ENCODE measurements at places on chromosomes 1 and 21.
A peak's percentile ranks its signal among the peaks of the same experiment; 100 is the strongest.

GRCh38 chr1:168613038-168613451 lies 36.6 kb downstream of the XCL1 start:
- DNase-seq, result no peak

DNA sequence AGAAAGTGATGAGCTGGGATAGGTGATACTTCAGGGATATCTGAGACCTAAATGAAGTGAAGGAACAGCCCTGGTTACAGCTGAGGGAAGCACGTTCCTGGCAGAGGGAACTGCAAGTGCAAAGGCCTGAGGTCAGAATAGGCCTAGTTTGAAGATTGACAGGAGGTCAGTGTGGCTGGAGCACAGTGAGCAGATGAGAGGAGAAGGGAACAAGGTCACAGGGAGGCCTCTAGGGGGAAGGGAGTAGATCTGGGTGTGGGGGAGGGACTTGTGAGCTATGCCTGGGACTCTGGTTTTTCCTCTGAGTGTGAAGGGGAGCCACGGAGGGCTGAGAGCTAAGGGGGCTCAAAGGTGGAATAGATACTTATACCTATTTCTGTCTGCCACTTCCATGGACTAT lies 736.4 kb downstream of the MATN1 start:
- no peak for DNase-seq

DNA sequence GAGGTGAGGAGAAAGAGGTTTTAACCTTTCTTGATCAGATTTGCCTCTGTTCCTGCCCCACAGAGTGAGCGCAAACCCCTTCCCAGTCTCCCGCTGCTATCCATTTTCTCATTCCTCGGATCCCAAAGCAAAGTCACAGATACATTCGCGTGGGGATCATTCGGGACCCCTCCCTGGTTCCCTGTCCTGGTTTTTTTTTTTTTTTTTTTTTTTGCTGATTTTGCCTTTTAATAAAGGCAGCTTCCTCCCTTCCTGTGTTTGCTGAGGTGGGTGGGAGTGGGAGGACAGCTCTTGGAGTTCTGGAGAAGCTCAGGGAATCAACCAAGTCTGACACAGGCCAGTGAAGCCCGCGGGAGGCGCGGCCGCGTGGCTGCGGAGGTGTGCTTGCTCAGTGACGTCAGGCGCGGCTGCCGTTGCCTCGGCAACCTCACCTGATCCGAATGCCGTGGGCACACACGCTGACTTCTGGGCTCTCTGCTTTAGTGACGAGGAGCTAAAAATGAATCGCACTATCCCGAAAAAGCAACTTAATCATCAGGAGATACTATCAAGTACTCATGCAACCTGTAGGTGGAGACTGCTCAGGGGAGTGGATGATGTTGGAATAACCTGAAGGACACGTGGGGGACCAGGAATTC lies 106.4 kb downstream of the TBX19 start:
- DNase-seq, result peak; percentile 58

DNA sequence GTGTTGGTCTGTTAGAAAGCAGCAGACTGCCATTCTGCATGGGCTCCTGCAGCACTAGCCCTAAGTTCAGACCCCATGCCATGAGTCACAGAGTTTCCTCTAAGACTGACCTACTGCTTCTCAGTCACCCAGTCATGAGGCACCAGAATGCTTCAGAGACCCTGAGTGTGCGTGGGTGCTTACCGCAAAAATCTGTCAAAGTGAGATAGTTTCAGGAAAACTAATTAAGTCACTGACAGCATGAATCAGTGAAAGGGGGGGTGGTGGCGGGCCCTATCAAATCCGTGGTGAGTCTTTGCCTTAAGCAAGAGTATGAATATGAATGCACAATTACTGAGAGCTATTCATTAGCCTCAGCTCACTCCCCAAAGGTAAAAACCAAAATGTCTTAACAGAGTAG lies 98.1 kb downstream of the KCTD3 start:
- DNase-seq, result no peak

DNA sequence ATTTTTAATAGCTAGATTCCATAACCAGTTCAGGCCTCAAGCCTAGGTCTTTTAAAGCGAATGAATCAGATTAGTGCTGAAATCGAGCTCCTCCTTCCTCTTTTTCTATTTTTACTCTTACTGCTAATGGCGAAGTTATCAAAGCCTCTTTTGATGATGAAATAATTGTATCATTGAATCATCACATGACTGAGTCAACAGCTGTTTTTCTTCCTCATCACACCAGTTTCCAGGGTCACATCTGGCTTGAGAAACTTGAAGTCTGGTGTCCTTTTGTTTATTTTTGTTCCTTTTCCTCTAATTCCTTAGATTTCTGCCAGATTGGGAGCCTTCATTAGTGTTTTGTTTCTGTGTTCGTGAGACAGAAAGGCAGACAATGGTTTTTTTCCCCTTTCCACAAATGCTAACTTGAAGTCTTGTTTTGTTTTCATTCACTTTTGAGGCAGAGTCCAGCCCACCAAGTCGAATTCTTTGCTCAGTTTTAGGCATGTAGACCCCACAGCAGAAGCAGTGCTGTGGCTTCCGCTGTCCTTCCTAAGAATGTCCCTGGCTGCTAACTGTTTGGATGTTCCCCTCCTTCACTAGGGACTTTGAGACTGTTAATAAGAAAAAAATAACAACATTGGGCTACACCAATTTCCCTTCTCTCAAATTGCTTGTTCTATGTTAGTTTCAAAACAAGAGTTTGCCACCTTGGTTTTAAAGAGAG lies 51.9 kb upstream of the FMOD start:
- no peak for DNase-seq

- no peak for DNase-seq
Observed at GRCh38 chr1:176656257-176656995, 193.5 kb downstream of the PAPPA2 start.

GRCh38 chr1:182293119-182293589 lies 98.4 kb downstream of the GLUL start:
- no peak for DNase-seq

GRCh38 chr1:218702775-218703174 lies 357.6 kb downstream of the TGFB2 start:
- DNase-seq, result no peak

DNA sequence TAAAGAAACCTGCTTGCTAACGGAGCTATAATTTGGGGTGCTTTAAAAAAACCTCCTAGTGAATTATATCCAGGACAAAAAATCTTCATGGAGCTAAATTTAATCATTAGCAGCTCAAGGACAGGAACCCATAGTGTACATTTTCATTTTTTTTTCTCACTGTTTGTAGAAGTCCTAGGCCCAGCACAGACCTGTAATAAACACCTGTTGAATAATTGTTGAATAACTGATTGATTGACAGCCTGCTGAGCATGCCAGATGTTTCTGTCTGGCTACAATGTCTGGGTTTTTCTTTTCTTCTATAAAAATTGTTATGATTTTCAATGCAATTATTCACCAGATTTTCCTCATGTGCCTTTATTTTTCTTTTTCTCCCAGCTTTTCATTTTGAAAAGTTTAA lies 10.9 kb upstream of the GALNT2 start:
- no peak for DNase-seq

- DNase-seq, result peak; percentile 61
Observed at GRCh38 chr1:235999259-235999925, 65.5 kb downstream of the NID1 start.

GRCh38 chr1:153058154-153058553 lies 842 bp upstream of the SPRR2A start:
- no peak for DNase-seq

DNA sequence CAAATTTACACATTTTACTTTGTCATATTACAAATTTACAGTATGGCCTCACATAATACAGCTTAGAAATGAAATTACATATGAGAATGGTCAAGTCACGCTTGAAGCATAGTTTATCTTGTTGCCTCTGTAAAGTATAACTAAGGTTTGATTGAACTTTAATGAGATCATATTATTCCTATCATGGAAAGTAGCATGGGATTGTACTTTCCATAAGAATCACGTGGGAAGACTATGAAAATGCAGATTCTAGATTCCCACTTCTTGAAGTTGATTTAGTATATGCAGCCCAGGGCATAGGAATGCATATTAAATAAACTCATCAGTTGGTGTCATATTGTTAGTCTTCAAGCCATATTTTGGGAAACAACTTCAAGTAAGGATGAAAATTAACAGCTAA lies 342.8 kb downstream of the NCAM2 start:
- DNase-seq, result no peak

GRCh38 chr1:226663327-226663704 lies 75.8 kb downstream of the ITPKB start:
- no peak for DNase-seq

DNA sequence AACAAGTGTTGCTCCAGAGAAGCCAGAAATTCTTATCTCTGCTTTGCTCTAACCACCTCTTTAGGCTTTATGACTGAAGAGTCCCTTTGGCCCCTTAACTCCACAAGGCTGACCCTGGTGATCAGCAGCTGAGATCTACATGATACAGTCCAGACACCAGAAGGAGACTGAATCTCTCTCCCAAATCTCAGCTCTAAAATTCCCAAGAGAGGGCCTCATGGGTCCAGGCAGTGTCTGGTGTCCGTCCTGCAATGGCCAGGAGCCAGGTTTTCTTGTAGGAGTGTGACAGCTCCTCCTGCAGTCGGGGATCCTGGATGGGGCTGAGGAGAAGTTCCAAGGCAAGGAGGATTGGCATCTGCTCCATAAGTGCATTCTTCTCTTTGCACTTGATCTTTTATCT lies 35.3 kb downstream of the L1TD1 start:
- no peak for DNase-seq

GRCh38 chr1:227305894-227306626 lies 12.2 kb downstream of the CDC42BPA start:
- DNase-seq, result no peak

GRCh38 chr1:96863449-96863848 lies 141.9 kb downstream of the PTBP2 start:
- DNase-seq, result no peak

- no peak for DNase-seq
Observed at GRCh38 chr1:177976596-177976995, 6.7 kb upstream of the SEC16B start.

- DNase-seq, result no peak
Observed at GRCh38 chr1:83017276-83017675, 981.7 kb downstream of the TTLL7 start.

DNA sequence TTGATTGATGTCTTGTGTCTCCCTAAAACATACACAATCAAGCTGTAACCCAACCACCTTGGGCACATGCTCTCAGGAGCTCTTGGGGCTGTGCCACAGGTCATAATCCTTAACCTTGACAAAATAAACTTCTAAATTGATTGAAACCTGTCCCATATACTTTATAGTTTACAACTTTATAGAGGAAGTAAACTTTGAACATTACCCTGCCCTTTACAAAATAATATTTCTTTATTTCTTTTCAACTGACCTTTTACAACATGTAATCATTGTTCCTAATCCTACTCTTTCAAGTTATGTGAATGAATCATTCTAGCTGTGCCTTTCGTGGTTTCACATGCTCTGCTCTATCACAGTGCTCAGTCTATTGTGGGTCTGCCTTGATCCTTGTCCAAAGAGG lies 118.3 kb upstream of the ATP1A1 start:
- DNase-seq, result no peak

DNA sequence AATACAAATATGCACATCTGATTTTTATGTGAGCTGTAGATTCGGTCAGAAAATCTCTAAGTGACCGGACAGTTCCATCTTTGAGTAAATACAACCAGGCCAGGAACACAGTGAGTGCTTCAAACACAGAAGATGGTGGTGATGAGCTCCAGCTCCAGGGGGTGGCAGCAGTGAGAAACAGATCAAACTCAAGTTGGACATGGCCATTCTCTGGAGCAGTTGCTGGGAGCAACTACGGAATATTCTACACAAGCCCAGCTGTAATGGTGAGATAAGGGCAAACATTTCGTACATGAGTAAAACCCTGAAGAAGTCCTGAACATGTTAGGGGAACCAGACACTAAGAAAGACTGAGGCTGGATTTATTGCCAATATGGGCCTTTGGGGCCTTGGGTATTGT lies 100.7 kb downstream of the BARHL2 start:
- no peak for DNase-seq

GRCh38 chr1:206464456-206464964 lies 5.8 kb upstream of the IKBKE start:
- DNase-seq, result no peak

GRCh38 chr1:205270764-205271163 lies 43.0 kb downstream of the TMCC2 start:
- DNase-seq, result no peak

- peak; percentile 1 for DNase-seq
Observed at GRCh38 chr21:46116776-46117585, 19.1 kb downstream of the COL6A2 start.

DNA sequence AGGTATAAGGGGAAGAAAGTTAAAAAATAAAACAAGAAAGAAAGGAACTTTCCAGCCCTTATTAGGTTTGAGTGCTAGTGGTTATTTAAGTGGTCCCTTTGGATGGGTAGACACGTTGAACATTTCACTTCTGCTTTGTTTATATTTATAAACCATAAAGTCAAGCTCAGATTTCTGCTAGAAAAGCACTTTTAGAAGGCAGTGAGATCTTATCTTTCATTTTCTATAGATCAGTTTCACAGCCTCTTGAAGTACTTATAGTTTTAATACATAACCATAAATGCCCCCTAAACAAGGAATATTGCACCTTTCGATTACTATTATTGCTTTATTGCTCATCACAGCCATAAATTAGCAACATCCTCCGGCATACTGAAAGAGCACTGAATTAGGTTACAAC lies 446.8 kb upstream of the PLXNA2 start:
- no peak for DNase-seq

- DNase-seq, result no peak
Observed at GRCh38 chr1:52426371-52426770, 22.0 kb downstream of the PRPF38A start.

DNA sequence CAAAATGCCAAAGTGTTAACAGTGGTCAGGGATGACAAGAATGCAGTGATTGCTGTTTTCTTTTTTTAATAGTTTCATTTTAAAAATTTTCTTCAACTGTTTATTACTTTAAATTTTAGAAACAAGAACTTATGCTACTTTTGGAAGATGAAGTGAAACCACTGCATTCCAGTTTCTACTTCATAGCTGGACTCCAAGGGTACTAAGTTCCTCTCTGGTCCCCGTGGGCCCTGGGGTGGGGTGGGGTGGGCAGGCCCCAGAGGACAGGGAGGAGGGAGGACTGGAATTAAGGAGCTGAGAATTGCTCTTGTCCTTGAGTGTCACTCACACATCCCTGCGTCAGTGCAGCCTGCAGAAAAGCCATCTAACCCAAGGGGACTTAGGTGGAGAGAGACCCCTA lies 97.3 kb downstream of the RAVER2 start:
- no peak for DNase-seq

Measured in activated gamma-delta T cell treated with Interleukin-2 at 50 U/mL for 16 hours (primary cell).